ENCODE measurements at places on chromosomes 11 and 22.

GRCh38 chr11:46389450-46390330 is 1.9 kb downstream of the CHRM4 start:
- peak; percentile 62 for DNase-seq

DNA sequence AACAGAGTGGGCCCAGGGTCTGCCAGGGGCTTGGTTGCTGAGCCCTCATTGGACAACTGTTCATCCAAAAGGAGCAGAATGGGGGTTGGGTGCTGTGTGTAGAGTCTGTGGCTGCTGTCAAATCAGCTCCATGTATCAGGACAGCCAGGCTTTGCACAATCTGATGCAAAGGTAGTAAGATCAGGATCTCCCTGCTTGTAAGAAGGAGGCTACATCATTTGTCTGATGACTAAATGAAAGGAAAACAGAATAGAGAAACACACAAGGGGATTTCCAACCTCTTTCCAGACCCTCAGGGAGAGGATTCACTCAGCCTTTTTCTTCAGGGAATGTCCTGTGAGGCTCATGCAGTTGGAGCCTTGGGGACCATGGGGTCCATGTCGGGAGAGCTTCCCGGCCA is 7.2 kb downstream of the MICAL2 start:
- peak; percentile 71 for DNase-seq

GRCh38 chr11:40716344-40717130 is 742.9 kb downstream of the LRRC4C start:
- DNase-seq, result no peak

- DNase-seq, result no peak
Measured at GRCh38 chr22:36617694-36618522, 85.6 kb downstream of the CACNG2 start.

GRCh38 chr11:291281-292210 is 2.6 kb downstream of the PGGHG start:
- DNase-seq, result no peak

- DNase-seq, result no peak
Measured at GRCh38 chr11:79794057-79794456, 353.2 kb upstream of the TENM4 start.

- DNase-seq, result no peak
Measured at GRCh38 chr22:22327723-22328122, 83.1 kb downstream of the VPREB1 start.

DNA sequence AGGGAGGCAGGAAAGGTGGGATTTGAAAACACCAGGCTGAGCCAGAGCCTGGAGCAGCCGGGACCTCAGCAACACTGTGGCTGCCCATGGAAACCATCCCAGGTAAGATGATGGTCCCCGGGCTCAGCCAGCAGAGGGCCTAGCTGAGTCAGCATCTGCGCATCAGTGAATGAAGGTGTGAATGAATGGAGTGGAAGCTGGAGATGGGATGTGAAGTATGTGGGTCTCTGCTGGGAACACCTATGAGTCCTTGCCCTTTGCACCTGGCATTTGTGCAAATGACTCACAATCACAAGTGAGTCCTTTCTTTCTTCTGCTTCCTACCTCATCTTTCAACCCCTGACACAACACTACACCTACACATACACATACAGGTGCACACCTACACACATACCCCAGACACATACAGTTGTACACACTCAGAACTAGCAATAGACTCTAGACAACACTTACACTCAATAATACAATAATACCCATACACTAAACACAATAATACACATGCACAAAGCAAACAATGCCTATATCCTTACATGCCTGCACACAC is 62.8 kb upstream of the PRDM11 start:
- no peak for DNase-seq

DNA sequence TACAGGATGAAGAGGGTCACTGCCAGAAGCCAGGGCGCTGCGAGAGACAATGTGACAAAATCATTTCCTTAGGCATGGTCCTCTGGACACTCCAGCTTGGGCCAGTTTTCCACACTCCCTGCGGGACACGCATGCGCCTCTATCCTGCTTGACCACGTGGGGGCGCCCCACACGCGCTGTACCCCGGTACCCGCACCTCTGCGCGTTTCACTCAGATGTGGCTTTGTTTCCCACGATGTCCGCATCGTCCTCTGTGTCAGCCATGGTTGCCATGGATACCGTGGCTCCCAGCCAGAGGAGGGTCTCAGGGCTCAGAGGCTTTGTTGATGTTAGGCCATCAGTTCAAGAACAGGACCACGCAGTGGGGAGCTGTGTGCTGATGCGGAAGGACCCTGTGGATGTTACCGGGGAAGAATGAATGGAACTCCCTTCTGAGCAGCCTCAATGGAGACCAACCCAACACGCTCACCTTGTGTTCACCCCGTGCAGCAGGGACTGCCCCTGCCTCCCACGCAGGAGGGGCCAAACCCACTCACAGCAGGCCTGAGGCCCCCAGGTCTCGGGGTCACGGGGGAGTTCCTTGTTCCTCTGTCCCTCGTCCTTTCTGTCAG is 101.1 kb upstream of the SLC22A12 start:
- peak; percentile 60 for DNase-seq
